Heart right ventricle (tissue), 16 donors: ENCODE measurements at places on chromosomes 12 and 14. TPM values are rescaled to one million over a fixed set of nuclear protein-coding genes. Genes with fewer than 3 reads are reported as not detected.
A peak's percentile ranks its signal among the peaks of the same experiment; 100 is the strongest.

DNA sequence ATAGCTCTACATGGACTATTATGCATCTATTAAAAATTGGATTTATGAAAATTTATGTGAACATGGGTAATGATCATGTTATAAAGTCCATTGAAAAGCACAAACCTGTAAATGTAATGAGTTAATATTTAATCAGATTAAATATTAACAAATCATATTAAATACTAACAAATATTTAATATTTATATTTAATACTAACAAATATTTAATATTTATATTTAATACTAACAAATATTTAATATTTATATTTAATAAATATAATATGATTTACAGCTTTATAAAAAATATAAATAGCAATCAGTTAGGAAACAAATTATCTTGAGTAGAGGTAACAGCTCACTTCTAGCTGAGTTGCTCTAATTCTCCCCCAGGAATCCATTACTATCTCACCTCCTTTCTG, 758.0 kb upstream of the USP15 start:
- DNase-seq, result no peak

DNA sequence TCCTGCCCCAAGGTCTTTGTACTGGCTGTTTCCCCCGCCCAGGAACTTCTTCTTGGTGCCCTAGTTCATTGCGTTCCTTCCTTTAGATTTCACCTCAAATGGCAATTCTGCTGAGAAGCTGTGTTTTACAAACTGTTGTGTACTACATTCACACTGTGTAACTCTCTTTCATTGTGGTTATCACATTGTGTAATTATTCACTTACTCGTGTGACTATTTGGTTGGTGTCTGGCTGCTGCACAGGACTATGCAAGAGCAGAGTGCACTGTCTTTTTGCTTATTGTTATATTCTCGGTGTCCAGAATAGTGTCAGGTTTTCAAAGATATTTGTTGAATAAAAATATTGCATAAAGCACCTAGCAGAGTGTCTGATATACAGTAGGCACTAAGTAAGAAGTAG, 177.2 kb upstream of the PRICKLE1 start:
- DNase-seq, result no peak

DNA sequence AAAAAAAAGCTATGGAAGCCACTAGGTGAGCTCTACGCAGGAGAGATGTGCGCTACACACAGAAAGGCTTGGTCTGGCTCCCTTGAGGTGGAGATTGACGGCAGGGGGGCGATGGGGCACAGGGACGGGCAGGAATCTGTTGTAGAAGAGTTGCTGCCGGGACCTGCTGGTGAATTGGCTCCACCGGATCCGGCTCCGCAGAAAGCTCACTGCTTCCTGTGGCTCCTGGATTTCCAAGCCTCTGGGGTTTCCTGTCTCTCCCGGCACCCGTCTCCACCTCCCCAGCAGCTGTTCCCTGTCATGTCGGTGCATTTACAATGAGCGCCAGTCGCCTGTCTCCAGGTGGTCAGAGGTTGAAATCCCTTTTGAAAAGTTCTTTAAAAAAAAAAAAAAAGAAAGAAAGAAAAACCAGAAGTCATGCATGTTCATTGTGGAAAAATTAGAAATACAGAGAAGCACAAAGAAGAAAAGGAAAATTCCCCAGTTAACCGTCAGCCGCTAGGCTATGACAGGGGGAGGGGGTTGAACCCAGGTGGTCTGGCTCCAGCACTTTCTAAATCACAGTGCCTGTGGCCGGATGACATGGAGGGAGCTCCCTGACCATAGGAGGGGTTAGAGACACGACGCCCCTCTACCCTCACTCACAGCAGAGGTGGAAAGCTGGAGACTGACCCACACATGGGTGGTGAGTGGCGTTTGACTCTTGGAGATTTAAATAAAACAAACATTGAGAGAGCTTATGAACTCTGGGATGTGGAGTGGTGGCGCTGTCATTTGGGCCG, 20.8 kb downstream of the FAM222A start:
- DNase-seq, result peak; percentile 10

- DNase-seq, result no peak
Observed at GRCh38 chr14:35940291-35940690, 114.2 kb downstream of the BRMS1L start.

GRCh38 chr14:21113369-21113768, 12.5 kb downstream of the TMEM253 start:
- DNase-seq, result no peak

Gene ARMH4
- total RNA-seq, result 9.3 TPM

Gene RAD9B
- total RNA-seq, result 1.00 TPM

DNA sequence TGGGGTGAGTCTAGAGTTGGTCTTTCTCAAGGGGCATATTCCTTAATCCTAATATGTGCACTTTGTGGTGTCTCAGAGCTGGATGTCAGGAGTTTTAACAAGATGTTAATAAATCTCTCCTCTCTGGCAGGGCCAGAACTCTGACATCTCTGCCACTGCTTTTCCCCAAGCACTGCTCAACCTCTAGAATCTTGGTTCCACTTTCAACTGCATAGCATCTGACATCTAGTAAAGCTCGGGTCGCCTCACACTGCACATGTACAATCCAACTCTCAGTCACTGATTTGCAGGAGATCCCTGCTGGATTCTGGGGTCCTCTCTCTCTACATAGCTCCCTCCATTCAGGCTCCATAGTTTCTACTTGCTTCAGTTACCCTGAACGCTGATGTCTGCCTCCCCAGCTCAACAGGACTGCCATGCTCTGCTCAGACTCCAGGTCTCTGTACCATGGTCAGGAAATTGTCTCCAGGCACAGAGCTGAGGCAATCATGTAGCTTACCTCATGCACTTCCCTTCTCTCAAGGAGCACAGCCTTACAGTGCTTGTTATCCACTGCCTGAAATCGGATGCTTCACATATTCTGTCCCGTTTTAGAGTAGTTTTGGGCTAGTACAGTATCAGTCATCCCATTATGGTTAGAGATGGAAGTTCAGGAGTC, 1.6 kb downstream of the PTCSC3 start:
- DNase-seq, result no peak

Gene NELL2
- total RNA-seq, result 0.42 TPM

Gene RASAL1
- not detected for total RNA-seq

GRCh38 chr12:16036073-16036472, 124.9 kb downstream of the DERA start:
- DNase-seq, result no peak

- DNase-seq, result no peak
Observed at GRCh38 chr12:57846285-57846576, 298 bp downstream of the CTDSP2 start.

DNA sequence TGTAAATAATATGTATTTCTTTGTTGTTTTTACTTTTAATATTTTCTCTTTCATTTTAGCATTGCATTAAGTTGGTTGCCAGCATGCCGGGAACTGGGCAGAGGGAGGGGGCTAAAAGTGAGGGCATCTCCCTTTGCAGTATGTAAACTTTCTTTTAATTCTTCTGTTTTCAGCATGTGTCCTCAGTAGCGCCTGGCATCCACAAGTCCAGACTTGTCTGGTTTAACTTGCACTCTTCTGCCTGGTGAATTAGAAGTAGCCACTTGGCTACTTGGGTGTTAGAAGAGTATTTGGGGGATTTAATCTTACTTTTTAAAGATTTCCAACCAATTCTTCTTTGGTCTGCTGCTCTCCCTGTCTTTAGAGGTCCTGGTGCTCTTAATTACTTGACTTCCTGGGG, 117.2 kb upstream of the SCAF11 start:
- no peak for DNase-seq

Gene GPRC5D
- not detected for total RNA-seq

- no peak for DNase-seq
Observed at GRCh38 chr12:92442782-92443181, 260.0 kb upstream of the PLEKHG7 start.

- no peak for DNase-seq
Observed at GRCh38 chr14:91946622-91947474, 646 bp downstream of the FBLN5 start.

- DNase-seq, result no peak
Observed at GRCh38 chr12:51667269-51667668, 76.2 kb downstream of the SCN8A start.

DNA sequence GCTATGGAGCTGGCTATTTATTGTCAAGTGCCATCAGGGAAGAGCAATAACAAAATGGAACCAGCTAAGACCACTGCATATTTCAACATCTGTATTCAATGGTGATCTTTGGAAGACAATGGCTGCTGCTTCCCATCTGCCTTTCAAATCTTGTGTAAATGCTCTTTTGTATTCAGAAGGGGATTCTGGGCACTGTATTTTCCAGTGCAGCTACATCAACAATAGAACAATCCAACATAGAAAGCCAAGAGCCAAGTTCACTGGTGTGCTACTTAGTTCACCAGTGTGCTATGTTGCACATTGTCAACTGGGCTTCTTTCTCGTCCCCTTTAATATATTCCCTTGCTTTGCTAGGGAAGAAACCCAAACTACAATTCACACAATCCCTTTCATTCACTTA, 128.8 kb upstream of the OR4E1 start:
- no peak for DNase-seq

GRCh38 chr12:25929142-25929541, 29.3 kb upstream of the RASSF8 start:
- no peak for DNase-seq

Gene PLD4
- total RNA-seq, result 0.47 TPM

Gene RD3L
- total RNA-seq, result 42.1 TPM

Gene FSCB
- total RNA-seq, result not detected

Gene PRIMA1
- 4.3 TPM for total RNA-seq

DNA sequence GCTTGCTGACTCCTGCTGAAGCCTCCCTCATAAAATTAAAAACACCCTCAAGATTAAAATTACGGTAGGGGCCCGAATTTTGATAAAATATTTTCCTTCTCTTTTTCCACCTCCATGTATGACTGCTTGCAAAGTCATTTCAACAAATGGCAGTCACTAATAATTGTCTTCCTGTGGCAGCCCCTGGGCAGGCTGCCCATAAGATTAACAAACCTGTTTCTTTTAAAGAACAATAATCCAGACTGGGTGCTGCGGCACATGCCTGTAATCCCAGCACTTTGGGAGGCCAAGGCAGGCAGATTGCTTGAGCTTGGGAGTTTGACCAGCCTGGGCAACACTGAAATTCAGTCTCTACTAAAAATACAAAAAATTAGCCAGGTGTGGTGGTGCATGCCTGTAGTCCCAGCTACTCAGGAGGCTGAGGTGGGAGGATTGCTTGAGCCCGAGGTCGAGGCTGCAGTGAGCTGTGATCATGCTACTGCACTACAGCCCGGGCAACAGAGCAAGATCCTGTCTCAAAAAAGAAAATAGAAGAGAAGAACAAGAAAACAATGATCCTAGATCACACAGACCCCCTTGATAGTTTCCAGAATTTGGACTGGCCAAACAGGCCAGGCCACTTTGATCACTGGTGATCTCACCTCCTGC, 8.7 kb downstream of the SAV1 start:
- DNase-seq, result no peak

DNA sequence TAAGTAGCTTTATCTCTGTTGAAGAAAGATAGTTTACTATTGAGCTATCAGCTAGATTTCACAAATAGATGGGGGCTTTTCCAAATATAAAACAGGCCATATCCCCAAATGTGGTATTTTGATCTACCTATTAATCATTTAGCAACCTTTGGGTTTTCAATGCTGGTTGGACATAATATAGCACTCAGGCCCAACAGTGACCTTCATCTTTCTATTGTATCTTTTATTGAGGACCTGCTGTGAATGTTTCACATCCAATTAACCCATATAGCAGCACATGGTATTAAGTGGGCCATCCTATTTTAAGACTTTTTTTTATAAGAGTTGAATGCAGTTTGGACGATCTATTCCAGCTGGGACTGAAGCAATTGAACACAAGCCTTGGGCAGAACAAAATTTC, 10.0 kb upstream of the NR1H4 start:
- DNase-seq, result no peak

DNA sequence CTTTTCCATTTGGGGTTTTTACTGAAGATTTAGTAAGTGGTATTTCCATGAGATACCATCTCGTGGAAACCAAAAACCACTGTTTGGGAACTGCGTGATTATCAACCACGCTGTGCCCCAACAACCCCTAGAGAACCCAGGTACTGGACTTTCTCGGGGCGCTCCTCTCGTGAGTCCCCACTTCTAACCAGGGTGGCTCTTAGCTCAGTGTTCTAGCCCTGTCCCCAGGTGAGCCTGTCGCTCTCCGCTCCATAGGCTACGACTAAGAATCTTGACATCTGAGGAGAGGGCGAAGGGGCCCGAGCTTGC, 686 bp downstream of the MCRS1 start:
- no peak for DNase-seq

Gene DDX23
- 29.7 TPM for total RNA-seq

GRCh38 chr14:74891870-74892269, 10.2 kb downstream of the DLST start:
- no peak for DNase-seq
